ENCODE measurements at places on chromosomes 4 and X. TPM values are rescaled to one million over a fixed set of nuclear protein-coding genes. Genes with fewer than 3 reads are reported as not detected.

The GAGE12J gene
- total RNA-seq: not detected

The UTP14A gene
- total RNA-seq: 11.0 TPM

The DGKK gene
- total RNA-seq: 0.41 TPM

The MAGEA1 gene
- total RNA-seq: not detected

The CXCL6 gene
- total RNA-seq: 0.41 TPM

The BTC gene
- total RNA-seq: not detected

The MAGEC1 gene
- total RNA-seq: not detected
